ENCODE measurements at places on chromosomes 4 and X. TPM values are rescaled to one million over a fixed set of nuclear protein-coding genes. Genes with fewer than 3 reads are reported as not detected.

Gene TASL
- total RNA-seq = not detected

Gene KCNE5
- total RNA-seq = 0.74 TPM

Gene REELD1
- total RNA-seq = not detected

Gene FAM53A
- total RNA-seq = 0.85 TPM

Gene PCDH19
- total RNA-seq = under 0.01 TPM

Gene PTCHD1
- not detected for total RNA-seq

Gene NIPAL1
- total RNA-seq = under 0.01 TPM

Gene ATP2B3
- total RNA-seq = not detected

Gene SLC38A5
- 40.4 TPM for total RNA-seq

Gene ACOX3
- total RNA-seq = 27.7 TPM

Gene ZXDA
- total RNA-seq = 5.1 TPM

Gene SLC6A14
- total RNA-seq = under 0.01 TPM

Gene TMSB15A
- 0.85 TPM for total RNA-seq

Gene F9
- not detected for total RNA-seq

Gene TECRL
- total RNA-seq = not detected

Gene DOCK11
- 30.7 TPM for total RNA-seq

Gene TMEM144
- 9.2 TPM for total RNA-seq

Gene PABPC1L2B
- not detected for total RNA-seq

Gene NPY2R
- not detected for total RNA-seq

Gene AFP
- total RNA-seq = 0.55 TPM

Gene XG
- 7.9 TPM for total RNA-seq

Gene ATP8A1
- 0.85 TPM for total RNA-seq

Gene ZMAT1
- total RNA-seq = 0.09 TPM

Gene FUNDC1
- 9.2 TPM for total RNA-seq

Gene ERVMER34-1
- under 0.01 TPM for total RNA-seq

Gene NEXMIF
- 0.09 TPM for total RNA-seq

Gene LRP2BP
- 0.55 TPM for total RNA-seq

Data from smooth muscle cell of bladder (primary cell).